C1 segment of cervical spinal cord (tissue), 14 donors: ENCODE measurements at places on chromosomes 13 and 19.

DNA sequence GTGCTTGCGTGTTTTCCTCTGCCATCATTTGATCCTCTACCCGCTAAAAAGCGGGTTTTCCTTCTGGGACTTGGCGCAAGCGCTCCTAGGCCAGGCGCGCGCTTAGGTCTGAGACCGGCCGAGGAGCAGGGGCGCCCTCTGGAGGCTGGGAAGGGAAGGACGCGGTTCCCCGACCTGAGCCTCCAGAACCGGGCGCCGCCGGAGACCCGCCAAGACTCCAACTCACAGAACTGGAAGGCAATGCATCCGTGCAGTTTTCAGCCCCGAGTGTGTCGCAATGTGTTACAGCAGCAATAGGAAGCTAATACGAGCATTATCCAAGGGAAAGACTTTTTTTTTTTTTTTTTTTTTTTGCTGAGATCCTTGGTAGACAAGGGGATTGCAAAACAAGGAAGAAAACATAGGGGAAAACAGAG, 190.9 kb downstream of the COL4A1 start:
- DNase-seq = no peak

GRCh38 chr13:20492641-20493040, 33.0 kb downstream of the CRYL1 start:
- no peak for DNase-seq

- DNase-seq = no peak
These were observed 56.2 kb downstream of the RCBTB2 start for GRCh38 chr13:48476686-48477085.

- DNase-seq = no peak
These were observed at the start of gene CD70 for GRCh38 chr19:6590827-6591319. Gene CD70, minus strand, starts transcription at chr19:6591150. Its CDS starts 148 bp downstream, at chr19:6591002.

GRCh38 chr13:111920306-111920931, 146.5 kb upstream of the SOX1 start:
- DNase-seq = no peak

GRCh38 chr13:49539313-49539712, 43.6 kb downstream of the PHF11 start:
- DNase-seq = no peak

GRCh38 chr13:44576351-44577235, 463 bp upstream of the TSC22D1 start:
- DNase-seq = peak; percentile 60

GRCh38 chr13:84574851-84575250, 692.6 kb upstream of the SLITRK1 start:
- no peak for DNase-seq

GRCh38 chr19:31118287-31118955, 230.8 kb downstream of the TSHZ3 start:
- no peak for DNase-seq

DNA sequence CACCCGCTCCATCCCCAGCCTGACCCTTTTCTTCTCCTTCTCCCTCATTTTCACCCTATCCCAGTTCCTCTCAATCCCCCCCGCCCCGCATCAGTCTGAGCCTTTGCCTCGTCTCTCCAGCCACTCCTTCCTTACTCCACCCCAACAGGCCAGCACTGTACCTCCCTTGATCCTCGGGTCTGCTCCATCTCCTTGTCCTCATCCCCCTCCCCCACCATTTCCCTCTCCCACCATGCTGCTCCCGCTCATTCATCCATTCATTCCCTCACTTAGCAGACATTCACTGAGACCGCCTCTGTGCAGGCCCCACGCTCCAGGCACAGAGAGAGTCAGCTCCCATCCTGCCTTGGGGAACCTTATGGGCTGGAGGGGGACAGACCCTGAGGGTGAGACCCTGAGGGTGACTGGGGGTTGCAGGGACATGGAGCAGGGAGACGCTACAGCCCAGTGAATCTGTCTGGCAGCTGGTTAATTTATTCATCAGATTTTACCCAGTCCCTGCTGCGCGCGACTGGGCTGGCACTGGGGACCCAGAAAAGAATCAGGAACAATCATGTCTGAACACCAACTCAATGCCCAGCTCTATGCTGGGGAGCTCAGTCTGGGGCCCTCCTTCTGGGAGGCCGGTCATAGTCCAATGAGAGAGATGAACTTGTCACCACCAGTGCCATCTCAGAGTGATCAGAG, 881 bp downstream of the ARHGAP33 start:
- no peak for DNase-seq

- no peak for DNase-seq
These were observed 3.2 kb downstream of the UPK1A start for GRCh38 chr19:35669566-35669965.

- DNase-seq = no peak
These were observed 28.8 kb upstream of the TUBGCP3 start for GRCh38 chr13:112616586-112617362.

GRCh38 chr19:3801412-3802096, 15.4 kb upstream of the MATK start:
- DNase-seq = no peak

- DNase-seq = no peak
These were observed 348.2 kb downstream of the KCTD12 start for GRCh38 chr13:76538004-76538403.

GRCh38 chr19:45368737-45369340, 1.5 kb downstream of the ERCC2 start:
- no peak for DNase-seq

DNA sequence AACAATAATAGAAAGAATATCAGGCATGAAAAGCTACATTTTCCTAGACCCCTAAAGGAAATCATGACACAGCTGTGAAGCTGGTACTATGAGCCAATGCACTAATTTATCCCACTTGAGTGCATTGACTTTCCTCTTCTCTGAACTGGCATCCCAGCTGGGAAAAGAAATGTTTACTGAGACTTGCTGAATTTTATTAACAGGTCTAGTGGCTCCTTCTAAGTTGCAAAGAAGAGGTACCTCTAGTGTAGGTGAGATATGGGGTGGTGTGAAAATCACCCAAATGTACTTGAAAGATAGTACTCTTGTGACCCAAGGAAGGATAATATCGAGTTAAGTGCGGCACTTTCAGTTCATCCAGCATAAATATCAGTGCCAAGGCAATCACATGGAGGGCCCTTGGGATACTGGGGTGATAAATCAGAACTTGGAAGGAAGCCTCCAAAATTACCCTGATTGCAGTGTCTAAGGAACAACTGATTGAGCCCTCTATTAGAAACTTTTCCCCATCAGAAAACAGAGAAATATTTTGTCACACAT, 369.2 kb downstream of the PCDH9 start:
- DNase-seq = no peak

DNA sequence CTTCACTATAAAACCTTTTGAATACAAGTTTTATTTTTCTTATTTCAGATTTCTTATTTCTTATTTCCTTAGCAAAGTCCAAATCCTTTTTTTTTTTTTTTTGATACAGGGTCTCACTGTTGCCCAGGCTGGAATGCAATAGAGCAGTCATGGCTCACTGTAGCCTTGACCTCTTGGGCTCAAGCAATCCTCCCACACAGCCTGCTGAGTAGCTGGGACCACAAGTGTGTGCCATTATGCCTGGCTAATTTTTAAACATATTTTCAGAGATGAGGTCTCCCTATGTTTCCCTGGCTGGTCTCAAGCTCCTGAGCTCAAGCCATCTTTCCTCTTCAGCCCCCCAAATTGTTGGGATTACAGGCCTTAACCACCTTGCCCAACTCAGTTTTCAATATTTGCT, 334.3 kb downstream of the DLEU7 start:
- DNase-seq = no peak

DNA sequence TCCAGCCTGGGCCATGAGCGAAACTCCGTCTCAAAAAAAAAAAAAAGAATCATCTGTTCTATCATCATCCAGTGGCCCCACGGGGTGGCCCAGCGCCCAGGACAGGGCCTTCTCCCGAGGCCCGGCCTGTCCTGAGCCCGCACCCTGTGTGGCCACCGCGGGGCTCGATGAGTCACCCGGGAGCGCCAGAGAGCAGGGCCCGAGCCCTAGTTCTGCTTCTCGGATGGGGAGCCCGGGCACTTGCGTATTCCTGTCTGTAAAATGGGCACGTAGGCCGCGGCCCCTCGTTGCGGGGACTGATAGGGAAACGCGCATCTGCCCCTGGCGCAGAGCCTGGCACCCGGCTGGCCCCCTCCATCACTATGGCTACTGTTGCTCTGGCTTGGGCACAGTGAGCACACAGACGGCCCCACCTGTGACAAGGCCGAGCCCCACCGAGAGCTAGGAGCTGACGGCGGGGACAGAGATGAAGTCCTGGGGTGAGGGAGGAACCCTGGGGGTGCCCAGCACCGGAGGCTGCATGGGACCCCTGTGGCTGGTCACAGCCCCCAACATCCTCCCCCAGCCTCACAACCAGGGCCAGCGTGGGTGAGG, 21.3 kb upstream of the UQCR11 start:
- DNase-seq = no peak

DNA sequence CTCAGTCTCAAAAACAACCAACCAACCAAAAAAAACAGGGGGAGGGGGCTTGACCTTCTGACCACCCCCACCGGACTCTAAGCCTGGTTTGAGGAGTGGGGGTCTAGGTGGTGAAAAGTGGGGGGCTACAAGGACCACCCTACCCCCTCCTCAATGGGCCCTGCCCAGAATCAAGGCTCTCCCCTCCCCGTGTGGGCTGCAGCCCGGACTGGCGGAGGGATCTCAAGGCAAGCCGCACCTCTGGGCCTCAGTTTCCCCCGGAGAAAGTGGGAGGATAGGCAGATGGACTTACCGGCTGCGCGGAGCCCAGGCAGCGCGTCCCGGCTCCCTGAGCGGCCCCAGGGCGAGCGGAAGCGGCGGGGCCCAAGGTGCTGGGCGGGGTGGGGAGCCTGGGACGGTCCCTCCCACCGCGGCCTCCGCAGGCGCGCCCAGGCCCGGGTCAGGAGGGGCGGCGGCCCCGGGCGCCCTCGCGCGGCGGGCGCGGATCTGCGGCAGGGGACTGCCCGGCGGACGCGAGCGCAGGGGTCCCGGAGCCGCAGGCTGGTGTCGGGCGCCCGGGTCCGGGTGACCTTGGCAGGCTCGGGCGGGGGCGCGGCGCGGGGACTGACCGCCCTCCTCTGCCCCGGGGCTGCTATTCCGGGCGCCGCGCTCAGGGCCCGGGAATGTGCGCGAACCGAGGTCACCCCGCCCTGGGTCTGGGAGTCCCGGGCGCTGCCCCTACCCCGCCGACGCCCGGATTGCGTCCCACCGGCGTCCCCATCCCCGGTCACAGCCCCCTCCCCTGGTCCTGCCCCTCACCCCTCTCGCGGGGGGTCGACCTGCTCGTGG, at the start of gene ADAMTSL5:
TSS of gene ADAMTSL5 (minus strand) at position 349 of the 828 bp plus-strand sequence. CDS start 2,076 bp downstream, outside the sequence.
- no peak for DNase-seq

DNA sequence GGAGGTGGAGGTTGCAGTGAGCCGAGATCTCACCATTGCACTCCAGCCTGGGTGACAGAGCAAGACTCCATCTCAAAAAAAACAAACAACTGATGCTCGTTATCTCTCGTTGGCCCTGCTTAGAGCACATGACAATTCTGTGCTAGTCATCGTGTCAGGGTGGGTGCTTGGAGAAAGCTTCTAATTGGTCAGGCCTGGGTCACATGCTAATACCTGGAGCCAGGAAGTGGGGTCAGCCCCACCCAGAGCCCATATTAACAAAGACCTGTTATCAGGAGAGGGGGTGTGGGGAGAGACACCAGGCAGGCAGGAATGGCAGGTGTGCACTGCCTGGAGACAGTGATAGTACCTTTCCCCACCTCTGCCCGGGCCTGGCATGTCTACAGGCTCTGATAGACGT, 84.9 kb downstream of the DPF1 start:
- DNase-seq = no peak

DNA sequence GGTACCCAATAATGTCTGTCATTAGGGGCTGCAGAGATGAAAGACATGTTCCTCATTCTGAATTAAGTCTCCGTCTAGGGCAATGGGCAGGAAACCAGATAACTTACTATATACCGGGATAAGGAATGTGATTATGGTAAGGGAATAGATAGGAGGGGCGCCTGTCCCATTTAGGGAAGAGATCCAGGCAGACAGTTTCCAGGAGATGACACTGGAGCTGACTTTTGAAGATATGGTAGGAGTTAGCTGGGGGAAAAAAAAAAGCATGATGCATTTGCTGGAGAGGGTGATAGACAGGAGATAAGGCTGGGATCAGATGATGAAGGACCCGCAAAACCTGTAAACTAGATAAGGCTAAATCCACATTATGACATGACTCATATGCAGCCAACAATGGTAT, 340.7 kb downstream of the DCT start:
- DNase-seq = no peak

GRCh38 chr19:51712461-51713081, 11.2 kb downstream of the HAS1 start:
- no peak for DNase-seq

DNA sequence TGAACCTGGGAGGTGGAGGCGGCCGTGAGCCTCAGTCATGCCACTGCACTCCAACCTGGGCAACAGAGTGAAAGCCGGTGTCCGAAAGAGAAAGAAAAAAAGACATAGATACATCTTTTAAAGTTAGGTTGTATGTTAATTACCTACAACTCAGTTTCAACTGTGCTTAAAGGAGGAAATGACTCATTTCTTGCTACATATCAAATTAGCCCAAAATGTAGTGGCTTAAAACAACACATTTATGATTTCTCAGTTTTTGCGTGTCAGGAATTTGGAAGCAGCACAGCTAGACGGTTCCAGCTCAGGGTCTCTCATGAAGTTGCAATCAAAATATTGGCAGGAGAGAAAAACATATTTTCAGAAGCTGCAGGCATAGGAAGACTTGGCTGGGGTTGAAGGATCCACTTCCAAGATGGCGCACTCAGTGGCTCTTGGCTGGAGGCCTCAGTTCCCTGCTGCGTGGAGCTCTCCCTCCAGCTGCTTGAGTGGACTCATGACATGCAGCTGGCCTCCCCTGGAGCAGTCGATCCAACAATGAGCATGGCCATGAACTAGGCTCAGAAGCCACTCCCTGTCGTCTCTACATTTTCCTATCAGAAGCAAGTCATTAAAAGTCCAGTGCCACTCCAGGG, 7.1 kb downstream of the LDLR start:
- DNase-seq = no peak

GRCh38 chr13:51269039-51269438, 46.8 kb downstream of the FAM124A start:
- DNase-seq = no peak

GRCh38 chr13:114118511-114119123, 13.8 kb downstream of the RASA3 start:
- no peak for DNase-seq

DNA sequence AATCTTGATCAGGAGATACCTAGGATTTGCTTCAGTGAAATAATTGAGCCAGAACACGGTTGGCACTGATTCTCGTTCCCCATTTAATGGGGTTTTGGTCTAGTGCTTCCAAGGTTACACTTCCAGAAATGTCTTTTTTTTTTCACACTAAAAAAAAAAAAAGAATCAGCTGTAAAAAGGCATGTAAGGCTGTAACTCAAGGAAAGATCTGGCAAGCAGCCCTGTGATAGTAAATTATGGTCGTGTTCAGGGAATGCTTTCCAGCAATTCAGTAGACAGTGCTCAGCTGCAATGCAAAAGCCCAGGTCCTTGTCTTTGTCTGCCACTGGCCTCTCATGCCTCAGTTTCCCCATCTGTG, 27.2 kb upstream of the NDUFS7 start:
- DNase-seq = no peak
